ENCODE measurements at places on chromosomes 3 and 15.

DNA sequence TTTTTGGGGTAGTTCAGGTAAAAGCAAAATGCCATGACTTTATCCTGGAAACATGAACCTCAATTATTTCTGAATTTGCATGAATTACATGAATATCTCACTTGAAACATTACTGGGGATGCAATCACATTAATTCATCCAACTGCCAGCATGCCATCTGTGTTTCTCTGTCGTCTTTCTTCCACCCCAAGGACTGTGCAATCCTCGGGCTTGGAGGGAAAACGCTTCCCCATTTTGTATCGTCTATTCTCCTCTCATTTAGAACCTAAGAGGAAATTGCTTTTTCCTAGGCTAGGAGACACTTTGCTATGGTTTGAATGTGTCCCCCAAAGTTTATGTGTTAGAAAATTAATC lies 109.4 kb downstream of the SQOR start:
- no peak for DNase-seq

GRCh38 chr3:127106053-127106452 lies 86.9 kb upstream of the PRR23E start:
- DNase-seq, result no peak

DNA sequence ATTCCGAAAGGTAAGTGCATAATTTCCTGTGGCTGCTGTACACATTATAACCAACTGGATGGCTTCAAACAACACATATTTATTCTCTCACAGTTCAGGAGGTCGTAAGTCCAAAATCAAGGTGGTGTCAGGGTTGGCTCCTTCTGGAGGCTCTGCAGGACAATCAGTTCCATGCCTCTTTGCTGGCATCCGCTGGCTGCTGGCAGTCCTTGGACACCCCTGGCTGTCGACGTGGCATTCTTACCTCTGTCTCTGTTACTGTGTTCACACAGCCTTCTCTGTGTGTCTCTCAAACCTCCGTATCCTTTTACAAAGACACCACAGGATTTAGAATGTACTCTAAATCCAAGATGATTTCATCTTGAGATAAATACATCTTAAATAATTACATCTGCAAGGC lies 398.8 kb upstream of the ATP10A start:
- no peak for DNase-seq

- no peak for DNase-seq
Measured at GRCh38 chr3:47661121-47661752, 82.6 kb upstream of the CSPG5 start.

- DNase-seq, result no peak
Measured at GRCh38 chr3:173586166-173586565, 188.6 kb downstream of the NLGN1 start.

DNA sequence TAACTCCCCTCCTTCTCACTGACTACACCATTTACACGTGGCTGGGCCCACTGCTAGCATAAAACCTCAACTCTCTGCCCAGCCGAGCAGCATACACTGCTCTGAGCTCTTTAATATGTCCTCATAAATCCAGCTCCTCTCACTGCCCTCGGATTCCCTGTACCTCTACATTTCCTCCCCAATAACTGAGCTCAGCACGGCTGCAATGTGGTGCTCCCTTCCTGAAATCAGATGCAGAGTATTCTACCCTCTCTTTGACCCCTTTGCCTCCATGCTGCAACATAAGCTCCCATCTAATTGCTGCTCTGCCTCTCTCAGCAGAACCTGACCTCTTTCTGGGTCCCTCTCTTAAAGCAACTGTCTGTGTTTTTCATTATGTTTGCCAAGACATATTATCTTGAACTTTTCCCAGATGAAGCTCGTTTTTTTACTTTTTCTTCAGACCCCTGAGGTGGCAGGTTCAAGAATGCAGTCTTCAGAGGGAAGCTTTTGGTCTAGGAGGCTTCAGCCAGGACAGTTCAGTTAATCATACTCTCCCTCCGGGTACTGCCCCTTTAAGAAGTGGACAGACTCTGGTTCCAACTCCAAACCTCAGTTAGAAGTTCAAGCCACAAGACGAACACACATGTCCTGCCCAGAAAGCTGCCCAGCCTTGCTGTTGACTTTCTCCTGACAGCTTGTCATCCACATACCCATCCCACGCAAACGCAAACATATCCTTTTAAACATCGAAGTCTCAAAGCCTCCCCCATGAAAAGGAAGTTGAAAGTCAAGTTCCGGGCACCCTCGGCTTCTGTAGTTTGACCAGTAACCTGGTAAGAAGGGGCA lies 81.1 kb upstream of the NEO1 start:
- DNase-seq, result no peak

GRCh38 chr15:66130496-66131034 lies 123.0 kb downstream of the MEGF11 start:
- no peak for DNase-seq

DNA sequence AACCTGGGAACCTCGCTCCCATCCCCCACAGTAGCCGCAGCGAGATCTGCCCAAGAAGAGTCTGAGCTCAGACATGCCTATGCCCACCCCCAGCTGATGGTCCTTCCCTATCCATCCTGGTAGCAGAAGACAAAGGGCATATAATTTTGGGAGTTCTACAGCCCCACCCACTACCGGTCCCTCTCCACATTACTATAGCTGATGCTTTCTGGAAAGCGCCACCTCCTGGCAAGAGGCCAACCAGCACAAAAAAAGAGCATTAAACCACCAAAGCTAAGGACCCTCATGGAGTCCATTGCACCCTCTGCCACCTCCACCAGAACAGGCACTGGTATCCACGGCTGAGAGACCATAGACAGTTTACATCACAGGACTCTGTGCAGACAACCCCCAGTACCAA lies 168.4 kb downstream of the MEGF11 start:
- peak; percentile 46 for DNase-seq

DNA sequence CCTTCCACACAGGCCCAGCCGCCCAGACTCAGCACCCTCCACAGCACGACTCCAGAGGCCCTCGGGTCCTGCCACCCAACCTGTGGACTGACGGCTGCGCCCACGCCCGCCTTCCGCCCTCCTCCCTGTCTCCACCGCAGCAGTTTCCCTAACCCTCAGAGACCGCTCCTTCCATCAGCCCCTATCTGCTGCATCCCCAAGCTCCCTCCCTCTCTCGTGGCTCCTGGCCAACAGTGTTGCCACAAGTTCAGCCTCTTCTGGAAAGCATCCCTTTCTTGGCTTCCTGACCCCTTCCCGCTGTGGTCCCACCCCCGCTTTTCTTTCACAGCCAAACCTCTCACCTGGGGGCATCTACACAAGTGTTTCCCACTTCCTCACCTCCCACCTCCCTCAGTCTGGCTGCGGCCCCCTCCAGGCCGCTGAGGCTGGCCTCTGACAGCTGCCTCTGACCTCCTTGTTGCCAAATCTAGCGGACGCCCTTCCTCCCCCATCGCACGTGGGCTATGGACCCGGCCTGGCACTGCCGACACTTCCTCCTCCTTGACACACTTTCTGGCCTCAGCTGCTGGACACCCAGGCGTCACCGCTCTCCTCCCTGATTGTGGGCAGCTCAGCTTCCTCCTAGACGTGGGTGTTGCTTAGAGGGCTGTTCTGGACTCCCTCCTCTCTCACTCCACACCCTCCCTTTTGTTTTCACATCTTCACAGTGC lies 168.8 kb upstream of the TLE3 start:
- no peak for DNase-seq

GRCh38 chr3:19213603-19214220 lies 65.4 kb downstream of the KCNH8 start:
- DNase-seq, result no peak

DNA sequence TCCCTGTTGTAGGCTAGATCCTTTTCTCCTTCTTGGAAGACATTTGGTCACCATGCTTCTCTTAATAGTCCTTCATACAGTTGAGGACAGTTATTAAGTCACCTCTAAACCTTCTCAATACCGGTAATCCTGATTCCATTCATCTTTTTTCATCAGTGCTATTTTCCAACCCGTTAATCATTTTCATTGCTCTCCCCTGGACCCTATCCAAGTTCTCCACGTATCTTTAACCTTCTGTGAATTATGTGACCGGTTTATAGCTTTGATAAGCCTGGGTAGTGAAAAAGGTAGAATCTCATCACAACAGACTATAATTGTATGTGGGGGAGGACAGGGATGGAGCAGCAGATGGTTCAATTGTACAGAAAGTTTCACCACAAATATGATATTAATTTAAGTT lies 168.5 kb downstream of the MECOM start:
- DNase-seq, result no peak

- no peak for DNase-seq
Measured at GRCh38 chr3:37641556-37641955, 220.1 kb upstream of the CTDSPL start.

GRCh38 chr3:69696367-69696766 lies 42.9 kb upstream of the MITF start:
- no peak for DNase-seq

GRCh38 chr15:99257107-99257750 lies 5.9 kb downstream of the LRRC28 start:
- DNase-seq, result no peak

- no peak for DNase-seq
Measured at GRCh38 chr15:63476229-63476632, 28.2 kb upstream of the USP3 start.

DNA sequence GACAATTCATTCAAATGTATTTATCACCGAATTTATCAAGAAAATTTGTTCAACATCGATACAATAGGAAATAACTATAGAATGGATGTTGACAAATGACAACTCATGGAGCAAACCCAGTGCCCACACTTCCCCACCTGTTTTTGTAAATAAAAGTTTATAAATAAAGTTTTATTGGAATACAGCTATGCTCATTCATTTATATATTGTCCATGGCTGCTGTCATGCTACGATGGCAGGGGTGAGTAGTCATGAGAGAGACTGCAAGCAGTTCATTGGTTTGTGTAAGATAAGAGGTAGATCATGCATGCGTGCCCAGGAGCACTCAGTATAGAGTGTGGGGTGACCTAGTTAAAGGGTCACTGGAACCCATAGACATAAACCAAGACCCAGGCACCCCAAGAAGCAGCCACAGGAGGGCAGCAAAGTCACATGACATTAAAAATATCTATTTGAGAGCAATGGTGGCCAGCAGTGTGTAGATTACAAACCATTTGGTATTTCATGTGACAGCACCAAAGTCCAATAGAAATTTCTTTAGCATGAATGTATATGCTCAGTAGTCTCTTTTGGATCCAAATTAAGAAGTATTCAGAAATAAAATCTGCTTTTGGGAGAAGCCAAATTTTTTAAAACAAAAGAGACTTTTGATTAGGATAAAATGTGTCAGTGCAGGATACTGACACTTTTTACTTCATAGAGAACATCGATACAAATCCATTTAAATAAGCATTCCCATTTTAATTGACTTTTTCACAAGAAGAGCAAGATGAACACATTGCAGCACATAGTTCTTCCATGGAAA lies 794.8 kb downstream of the MCTP2 start:
- peak; percentile 48 for DNase-seq

DNA sequence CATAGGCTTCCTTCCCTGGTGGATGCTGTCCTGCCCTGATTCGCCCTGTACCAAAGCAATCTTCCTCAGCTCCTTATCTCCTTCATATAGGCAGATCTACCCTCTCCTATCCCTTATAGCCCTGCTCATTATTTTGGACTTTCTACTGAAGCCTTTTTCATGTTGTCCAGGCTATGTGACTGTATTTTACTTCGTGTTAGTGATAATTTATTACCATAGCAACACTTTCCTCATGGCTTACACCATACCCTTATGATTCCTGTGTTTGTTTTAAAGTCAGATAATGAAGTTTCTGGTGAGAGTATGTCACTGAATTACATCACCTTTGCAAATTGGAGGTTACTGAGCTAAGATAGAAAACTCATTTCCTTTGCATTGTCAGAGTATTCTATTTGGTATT lies 352.6 kb downstream of the NLGN1 start:
- no peak for DNase-seq

DNA sequence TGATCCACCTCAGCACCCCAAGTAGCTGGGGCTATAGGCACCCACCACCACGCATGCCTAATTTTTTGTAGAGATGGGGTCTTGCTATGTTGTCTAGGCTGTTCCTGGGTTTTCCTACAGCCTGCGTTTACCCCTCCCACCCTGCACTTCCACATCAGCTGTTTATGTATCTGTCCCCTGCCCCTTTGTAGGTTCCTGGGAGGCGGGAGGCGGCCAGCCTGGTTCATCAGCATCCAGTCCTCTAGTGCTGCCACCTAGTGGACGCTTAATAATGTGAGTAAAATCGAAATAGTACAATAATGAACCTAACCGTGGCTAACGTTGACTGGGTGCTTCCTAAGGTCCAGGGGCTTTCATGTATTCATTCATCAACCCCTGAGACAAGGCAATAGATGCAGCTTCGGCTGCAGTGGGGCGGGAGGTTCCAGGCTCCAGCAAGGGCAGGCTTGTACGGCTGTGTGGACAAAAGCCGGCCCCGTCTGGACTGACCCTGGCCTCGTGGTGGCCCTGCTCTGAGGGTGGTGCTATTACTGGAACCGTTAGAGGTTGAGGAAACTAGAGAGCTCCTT lies 1.2 kb upstream of the LCTL start:
- DNase-seq, result peak; percentile 65

GRCh38 chr3:150216041-150216811 lies 191.9 kb upstream of the TSC22D2 start:
- no peak for DNase-seq

DNA sequence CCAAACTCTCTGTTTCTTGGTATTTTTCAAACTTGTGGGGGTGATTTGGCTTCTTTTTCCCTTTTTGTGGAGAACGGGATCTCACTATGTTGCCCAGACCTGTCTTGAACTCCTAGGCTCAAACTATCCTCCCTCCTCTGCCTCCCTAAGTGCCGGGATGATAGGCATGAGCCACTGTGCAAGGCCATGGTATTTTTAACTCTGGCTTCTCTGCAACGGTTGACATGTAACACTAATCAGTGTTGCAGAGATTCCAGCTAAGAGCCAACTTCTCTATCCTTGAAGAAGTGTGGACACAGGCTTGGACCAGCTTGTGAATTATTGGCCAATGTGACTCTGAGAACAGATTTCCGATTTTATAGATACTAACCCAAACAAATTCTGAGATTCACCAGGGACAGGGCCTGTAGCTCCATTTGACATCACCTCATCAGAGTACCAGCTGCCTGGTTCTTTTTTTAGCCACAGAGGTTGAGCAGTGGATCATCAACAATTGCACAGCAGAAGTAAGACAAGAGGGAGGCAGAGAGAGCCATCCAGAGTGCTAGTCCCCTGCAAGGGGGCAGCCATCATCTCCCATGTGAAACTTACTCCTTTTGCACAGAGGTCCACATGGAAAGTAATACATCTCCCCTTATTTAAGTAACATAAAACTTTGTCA lies 98.1 kb upstream of the SYNPR start:
- DNase-seq, result no peak

- no peak for DNase-seq
Measured at GRCh38 chr15:100033140-100033857, 300.1 kb upstream of the LYSMD4 start.

GRCh38 chr15:64635499-64636495 lies 139.6 kb downstream of the RBPMS2 start:
- no peak for DNase-seq
